ENCODE measurements at places on chromosomes 16 and 17. TPM values are rescaled to one million over a fixed set of nuclear protein-coding genes. Genes with fewer than 3 reads are reported as not detected.

The CA5A gene
- not detected for total RNA-seq

DNA sequence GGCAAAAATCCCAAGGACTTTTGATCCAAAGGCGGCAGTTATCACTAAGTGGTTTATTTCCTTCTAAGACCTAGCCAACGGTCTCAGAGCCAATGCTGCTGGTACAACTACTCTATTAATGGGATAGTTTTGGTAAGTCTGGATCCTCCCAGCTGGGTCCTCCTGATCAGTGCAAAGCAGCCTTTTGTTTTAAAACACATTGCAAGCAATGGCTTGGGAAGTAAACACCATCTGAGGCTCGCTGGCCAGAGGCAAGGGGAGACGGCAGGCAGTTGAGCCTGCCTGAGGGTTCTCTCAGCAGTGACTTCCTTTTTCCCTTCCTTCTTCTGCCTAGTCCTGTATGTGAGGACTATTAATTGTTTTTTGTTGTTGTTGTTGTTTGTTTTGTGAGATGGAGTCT, 1.6 kb upstream of the SLC5A10 start:
- DNase-seq: no peak

DNA sequence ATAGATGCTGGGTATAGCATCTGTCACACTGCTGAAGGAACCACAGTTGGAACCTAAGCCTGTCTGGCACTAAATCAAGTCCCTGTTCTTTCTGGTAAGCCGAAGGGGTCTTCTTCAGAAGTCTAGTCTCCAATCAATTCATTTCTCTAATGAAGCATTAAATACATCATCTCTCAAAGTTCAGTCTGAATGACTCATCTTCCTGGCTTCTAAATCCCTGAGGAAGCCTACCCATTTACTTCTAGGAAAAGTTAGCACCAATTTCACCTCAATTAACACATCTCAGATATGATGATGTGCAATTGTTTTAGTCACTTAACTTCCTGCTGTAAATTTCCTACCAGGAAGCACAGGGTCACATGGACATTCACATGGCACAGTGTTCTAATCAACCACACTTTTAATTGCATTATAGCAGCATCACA, 49.9 kb downstream of the TEX14 start:
- DNase-seq: no peak

DNA sequence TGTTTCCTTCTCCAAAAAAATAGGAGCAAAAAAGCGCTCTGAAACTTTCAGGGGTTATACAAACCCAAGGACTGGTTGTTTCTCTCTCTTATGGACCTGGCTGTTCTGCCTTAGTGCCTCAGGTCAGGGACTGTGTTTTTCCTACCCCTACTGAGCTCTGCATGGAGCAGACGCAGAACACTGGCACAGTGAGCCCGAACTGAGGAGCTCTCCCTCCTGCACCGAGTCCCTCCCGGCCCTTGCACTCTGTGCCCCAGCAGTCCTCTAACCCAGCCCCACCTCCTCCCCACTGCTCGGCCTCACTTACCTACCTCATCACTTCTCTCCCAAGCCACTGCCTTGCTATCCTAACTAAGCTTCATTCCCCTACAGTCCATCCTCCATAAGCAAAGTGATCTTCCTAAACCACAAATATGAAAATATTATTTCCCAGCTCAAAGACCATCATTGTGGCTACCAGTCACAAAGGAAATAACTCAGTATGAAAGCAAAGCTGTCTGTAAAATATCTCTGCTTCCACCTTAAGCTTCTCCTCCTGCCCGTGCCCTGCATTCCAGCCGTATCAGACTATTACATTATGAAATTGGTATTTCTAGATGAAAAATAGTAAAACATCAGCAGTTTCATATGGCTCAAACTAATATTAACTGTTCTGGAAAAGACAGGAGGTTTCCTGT, 13.6 kb downstream of the MEIOB start:
- DNase-seq: no peak

All from sciatic nerve (tissue), 2 donors.